Choroid plexus epithelial cell (primary cell): ENCODE measurements at places on chromosomes 12 and 14.
A peak's percentile ranks its signal among the peaks of the same experiment; 100 is the strongest.

GRCh38 chr14:95432144-95433093 lies 84.0 kb downstream of the SYNE3 start:
- peak; percentile 47 for DNase-seq

DNA sequence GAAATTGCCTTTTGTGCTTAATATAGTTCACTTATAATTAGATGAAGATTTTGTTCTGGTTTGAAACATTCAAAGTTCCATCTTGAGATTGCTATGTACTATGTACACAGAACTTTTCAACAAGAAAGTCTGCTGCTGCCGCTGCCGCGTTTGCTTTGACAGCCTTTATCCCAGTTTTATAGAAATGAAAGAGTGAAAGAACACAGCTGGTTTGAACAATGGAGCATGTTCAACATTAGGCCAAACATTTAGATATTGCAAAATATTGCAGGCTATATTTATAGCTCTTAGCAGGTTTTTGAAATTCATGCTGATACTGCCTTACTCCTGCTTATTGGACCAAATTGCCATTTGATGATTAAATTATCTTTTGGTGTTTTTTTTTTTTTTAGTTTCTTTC lies 299.8 kb upstream of the PRKD1 start:
- DNase-seq, result peak; percentile 73

- DNase-seq, result no peak
These were observed 902 bp downstream of the EML5 start for GRCh38 chr14:88791629-88792472.

GRCh38 chr14:97336816-97337215 lies 539.6 kb downstream of the VRK1 start:
- DNase-seq, result no peak

- peak; percentile 46 for DNase-seq
These were observed 1.5 kb upstream of the GALNT6 start for GRCh38 chr12:51392556-51393237.

GRCh38 chr14:102795060-102795925 lies 18.0 kb downstream of the TRAF3 start:
- DNase-seq, result peak; percentile 92

DNA sequence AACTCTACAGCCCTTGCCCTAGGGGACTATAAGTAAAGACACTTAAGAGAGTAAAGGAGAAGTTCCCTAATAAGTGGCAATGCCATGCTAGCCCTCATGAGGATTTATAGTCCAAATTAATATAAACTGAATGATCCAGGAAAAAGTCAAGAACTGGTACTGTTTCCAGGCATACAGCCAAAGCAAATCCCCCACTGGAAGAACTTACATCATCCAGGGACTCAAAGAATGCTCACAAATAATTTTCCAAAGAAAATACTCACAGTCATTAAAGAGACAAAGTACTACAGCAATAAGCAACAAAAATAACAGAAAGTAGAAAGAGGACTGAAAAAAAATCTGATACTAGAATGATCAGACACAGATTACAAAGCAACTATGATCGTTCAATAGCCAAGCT lies 79.7 kb upstream of the RAP1B start:
- peak; percentile 85 for DNase-seq

- no peak for DNase-seq
These were observed 7.9 kb downstream of the CCDC85C start for GRCh38 chr14:99596071-99596627.

GRCh38 chr14:80560800-80561657 lies 349.7 kb upstream of the DIO2 start:
- DNase-seq, result no peak

- DNase-seq, result no peak
These were observed 7.6 kb upstream of the SLC38A2 start for GRCh38 chr12:46380022-46380796.

DNA sequence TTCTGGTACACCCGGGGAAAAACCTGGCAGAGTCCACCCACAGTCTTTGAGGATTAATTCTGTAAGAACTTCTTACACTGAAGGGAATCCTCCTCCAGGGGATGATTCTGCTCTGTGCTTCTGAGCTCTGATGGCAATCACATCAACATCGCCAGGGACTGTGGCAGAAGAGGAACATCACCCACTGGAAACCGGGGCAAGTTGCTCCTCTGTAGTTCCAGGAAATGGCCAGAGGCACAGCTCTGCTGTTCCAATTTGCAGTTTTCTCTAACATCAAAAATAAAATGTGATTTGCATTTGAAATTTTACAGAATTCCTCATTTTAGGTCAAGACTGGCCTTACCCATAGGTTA lies 207.6 kb downstream of the DAD1 start:
- no peak for DNase-seq

DNA sequence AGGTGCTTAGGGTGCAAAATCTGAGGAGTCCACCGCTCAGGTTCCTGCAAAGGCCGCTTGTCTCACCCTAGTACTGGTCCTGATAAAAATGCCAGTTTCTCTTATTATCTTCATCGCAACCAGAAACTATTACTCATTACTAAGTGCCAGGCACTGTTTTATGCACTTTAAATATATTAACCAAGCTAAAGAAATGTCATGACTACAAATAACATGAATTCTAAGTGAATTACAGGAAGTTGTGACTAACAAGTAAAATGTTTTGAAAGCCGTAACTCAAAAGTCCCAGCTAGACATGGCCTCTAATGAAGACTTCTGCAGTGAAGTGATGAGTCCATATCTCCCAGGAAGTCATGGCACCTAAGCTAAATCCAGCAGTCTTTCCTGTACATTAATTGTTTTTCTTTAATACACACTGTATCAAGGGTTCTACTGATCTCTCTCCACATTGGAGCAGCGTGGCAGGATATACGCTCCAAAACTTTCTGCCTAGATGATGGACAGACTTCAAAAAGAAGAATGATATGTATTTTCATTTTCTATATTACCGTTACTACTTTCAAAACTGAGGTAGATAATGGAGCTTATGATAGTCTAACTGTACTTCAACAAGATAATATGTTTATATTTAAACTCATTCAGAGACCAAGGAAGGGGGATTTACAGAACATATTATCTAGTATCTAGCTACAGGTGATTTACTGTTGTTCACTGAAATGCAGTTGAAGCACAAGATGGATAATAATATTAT lies 117.3 kb upstream of the ARID2 start:
- peak; percentile 29 for DNase-seq

GRCh38 chr14:100424504-100425428 lies 101.6 kb downstream of the SLC25A47 start:
- DNase-seq, result no peak

- DNase-seq, result peak; percentile 88
These were observed 23.7 kb upstream of the IFT81 start for GRCh38 chr12:110100315-110100970.

DNA sequence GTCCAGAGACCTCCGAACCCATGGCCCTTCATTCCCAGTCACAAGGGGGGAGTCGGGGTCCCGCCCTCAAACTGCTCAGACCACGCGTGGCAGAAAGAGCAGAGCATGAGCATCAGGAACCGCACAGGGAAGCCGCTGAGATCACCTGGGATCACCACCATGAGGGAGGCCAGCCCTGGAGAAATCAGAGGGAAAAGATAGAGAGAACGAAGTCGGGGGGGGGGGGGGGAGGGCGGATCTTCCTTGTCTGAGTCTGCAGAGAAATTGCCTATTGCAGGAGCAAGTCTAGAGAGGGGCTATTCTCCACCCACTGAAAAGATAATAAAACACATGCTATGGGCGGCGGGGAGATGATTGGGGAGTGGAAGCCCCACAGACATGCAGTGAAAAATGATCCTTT lies 884 bp upstream of the TMEM132C start:
- DNase-seq, result no peak

GRCh38 chr14:54219261-54220070 lies 177.3 kb upstream of the CDKN3 start:
- no peak for DNase-seq
